ENCODE measurements at places on chromosomes 5 and 9. TPM values are rescaled to one million over a fixed set of nuclear protein-coding genes. Genes with fewer than 3 reads are reported as not detected.

DNA sequence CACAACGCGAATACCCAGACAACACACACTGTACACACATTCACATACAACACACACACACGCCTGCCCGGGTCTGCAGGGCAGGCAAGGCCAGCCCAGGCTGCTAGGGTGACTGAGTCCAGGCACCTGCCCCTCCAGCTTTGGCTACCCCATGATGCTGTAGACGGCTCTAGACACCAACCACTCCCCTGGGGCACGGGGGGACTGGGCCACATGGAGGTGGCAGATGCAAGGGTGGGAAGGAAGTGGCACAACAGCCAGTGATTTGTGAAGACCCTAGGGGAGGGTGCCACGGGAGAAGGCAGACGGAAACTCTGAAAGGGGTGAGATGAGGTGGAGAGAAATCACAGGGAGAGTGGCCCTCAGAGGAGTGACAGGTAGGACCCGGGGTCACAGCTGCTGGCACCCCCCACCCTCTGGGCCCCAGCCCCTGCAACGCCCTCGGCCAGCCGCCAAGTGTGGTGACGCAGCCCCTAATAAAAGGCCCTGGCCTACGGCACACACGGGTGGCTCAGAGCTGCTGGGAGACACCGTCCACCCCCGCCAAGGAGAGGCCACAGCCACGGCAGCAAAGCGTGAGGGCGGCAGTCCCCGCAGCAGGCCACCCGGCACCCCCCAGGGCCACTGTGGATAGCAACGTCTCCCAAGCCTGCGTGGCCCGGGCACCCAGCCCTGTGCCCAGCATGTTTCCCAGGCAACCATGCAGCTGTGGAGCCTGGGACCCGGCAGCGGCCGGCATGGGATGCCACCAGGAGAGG, 6.6 kb upstream of the CCDC187 start:
- DNase-seq = no peak

DNA sequence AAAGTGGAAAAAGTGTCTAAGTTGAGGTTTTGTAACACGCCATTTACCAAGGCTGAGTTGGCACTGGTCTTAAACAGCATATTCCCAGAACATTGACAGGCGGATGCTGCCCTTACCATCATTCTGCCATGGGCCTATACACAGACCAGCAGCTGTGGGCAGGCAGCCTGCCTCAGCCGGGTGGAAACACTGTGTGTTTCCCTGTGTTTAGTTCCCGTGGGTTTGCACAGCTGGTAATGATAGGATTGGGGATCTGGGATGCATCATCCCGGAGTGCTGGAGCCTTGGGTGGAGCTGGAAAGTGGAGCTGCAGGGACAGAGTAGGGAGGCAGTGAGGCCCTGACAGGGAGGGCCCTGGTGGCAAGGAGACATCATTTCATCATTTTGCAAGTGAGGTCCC, 5.5 kb upstream of the FGD3 start:
- DNase-seq = no peak

DNA sequence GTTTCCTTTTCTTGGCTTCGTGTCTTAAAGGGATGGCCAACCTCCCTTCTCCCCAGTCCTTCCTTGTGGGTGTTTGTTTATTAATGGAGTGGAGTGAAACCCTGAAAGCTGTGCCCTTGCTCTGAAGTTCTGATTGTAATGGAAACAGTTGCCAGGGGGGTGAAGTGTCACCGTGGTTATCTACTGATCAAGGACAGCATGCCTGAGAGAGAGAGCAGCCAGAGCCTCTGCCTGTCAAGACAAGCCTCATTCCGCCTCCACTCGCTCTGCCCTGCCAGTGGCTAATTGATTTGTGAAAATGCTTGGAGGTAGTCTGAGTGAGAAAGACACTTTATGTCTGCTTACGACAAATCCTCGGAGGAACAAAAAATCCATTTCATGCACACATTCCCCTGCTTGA, 143.7 kb upstream of the SLC30A5 start:
- no peak for DNase-seq

DNA sequence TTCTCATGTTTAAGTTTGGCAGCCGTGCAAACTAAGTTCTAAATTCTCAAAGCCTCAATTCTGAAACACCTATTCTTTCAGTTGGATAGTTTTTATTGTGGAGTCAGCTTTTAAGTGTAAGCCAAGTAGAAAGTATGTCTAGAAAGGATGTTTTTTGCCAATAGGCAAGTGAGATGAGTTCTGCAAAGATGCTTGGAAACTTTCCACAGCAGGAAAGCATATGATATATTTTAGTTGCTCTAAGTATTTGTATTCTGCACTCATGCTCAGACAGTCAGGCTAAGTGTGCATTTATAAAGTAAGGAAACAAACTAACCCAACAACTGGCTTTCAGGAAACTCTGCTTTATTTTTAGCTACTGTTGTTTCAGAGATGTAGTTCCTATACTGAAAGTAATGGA, 67.3 kb upstream of the CDH18 start:
- no peak for DNase-seq

SH3PXD2B gene
- total RNA-seq = 5.1 TPM

CATSPER3 gene
- 0.54 TPM for total RNA-seq

- no peak for DNase-seq
These were observed 3.6 kb downstream of the RIC1 start for GRCh38 chr9:5632540-5632939.

- DNase-seq = no peak
These were observed 93.9 kb downstream of the OLFM1 start for GRCh38 chr9:135181336-135181735.

- DNase-seq = no peak
These were observed 41.5 kb upstream of the STXBP1 start for GRCh38 chr9:127570533-127571111.

GRCh38 chr5:78416677-78417425, 56.4 kb downstream of the SCAMP1 start:
- DNase-seq = no peak

DNA sequence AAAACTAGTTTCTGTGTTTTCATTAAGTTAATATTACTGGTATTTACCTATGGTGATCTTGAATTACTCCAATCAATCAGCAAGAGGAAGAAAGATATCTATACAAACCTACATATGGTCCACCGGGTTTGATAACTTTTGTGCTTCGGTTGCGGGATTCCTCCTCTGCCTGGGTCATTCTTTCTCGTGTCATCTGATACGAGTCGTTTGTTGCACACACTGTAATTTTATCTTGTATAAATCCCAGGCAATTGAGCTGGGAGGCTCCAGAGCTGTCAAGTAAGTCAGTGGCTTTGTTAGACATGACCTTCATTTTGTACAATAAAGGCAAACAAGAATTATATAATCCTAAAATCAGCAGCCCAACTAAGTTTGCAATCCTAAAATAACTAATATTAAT, 48.0 kb downstream of the ELL2 start:
- no peak for DNase-seq

KCNIP1 gene
- total RNA-seq = 0.57 TPM

GRCh38 chr9:97592126-97592525, 41.0 kb downstream of the TSTD2 start:
- no peak for DNase-seq

DNA sequence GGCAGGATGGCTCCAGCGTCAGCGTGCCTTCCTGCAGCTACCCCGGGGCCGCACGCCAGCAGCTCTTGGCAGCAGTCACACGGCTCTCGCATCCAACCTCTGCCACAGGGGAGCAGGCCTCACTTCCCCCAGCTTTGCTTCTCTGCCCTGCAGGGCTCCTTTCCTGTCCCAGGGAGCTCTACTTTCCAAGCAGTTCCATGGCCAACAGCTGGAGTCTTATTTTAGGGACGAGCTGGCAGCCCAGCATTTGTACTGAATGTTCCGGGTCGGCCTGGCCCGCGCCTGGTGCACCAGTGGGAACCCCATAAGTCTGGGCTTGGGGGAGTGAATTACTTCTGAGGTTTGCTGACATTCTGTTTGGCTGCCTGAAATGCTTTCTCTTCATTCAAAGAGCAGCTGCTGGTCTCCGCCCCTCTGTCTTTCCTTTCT, 34.6 kb downstream of the GADD45G start:
- no peak for DNase-seq

DNA sequence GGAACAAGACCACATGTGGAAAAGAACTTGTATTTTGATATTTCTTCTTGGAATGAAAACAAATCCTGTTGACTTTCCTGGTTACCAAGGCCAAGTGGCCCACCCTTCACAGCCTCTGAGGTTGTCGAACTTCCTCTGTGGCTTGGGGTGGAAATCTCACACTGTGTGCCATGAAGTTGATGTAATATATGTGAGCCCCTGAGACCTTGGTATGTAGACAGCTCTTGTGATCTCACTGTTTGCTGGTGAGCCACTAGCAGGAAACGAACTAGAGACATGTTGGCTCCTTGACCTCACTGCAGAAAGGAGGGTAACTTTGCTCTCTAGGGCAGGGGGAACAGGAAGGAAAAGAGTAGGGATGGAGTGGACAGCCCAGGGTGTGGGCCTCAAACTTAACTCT, 159.4 kb downstream of the ARHGAP26 start:
- DNase-seq = no peak

SLC6A18 gene
- total RNA-seq = not detected

Data from cardiac septum (tissue), 1 donor.